ENCODE measurements at places on chromosomes 2 and 18.

DNA sequence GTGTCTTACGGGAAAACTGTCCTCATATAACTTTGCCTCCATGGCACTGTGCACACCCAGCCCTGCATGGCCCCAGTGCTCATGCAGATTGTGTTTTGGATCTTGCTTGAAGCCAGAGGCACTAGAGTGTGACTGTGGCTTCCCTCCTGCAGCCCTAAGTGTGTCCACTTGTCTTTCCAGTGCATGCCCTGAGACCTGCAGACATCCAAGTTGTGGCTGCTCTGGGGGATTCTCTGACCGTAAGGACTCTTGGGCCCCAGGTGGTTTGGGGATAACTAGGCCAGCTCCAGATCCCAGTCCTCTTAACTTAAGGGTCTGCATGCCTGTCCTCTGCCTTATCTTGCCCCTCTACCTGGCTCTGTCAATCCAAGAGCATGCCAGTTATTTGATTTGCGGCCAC, 96.6 kb downstream of the PLB1 start:
- no peak for DNase-seq

- DNase-seq: no peak
These were observed 20.2 kb downstream of the TNP1 start for GRCh38 chr2:216839688-216840087.

DNA sequence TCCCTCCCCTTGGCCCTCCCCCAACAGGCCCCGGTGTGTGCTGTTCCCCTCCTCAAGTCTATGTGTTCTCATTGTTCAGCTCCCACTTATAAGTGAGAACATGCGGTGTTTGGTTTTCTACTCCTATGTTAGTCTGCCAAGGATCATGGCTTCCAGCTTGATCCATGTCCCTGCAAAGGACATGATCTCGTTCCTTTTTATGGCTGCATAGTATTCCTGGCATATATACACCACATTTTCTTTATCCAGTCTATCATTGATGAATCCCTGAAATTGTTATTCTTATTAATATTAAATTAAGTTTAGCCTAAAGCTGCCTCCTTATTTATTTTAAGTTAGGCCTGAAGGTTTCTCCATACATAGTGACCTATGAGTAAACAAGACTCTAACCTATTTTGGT, 18.8 kb upstream of the RAB31 start:
- no peak for DNase-seq

DNA sequence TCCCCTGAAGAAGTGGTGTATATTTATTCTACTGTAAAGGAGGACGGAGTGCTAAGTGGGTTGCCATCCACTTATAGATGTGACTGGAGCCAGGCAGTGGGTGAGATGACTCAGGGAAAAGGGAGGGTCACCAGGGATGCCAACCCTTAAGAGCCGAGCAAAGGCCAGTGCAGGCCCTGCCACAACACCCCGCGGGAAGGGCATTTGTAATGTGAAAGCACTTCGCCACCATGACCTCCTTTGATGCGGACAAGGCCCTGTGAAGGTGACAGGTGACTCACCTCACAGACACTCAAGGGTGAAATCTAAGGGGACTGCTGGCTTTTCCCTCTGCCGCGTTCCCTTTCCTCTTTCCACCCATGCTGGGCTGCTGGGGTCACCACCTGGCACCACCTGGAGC, 50.2 kb upstream of the MRPL33 start:
- no peak for DNase-seq

DNA sequence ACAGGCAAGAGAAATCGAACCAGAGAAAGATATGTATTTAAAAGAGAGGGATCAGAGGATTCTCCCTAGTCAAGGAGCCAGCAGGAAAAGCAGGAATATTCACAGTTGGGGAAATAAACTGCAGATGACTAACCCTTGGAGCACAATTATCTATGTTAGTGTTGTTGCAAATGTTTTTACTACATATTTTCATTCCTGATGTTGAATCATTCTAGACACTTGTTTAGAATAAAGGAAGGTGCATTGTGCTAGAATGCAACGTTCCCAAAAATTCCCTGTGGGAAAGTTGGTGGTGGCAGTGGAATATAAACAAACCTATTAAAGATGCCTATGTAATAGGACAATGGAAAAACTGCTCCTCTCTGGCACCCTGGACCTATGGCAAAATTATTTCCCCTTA, 63.3 kb downstream of the DTNA start:
- DNase-seq: no peak

DNA sequence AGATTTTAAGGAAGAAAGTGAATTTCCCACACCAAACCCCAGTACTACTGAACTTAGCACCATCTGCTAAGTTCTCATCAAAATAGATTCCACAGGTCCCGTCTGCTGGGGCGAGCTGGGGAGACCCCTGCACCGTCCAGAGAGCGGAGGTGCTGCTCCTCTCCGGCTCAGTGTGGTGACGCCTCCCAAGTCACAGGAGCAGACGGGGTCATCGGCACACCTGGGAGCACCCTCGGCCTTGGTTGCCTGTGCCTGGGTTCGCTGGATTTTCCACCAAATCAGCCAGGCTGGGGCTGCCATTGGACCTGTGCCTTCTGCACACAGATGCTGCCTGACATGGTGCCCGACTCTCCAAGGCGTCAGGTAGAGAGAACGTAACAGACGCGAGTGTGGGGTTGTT, 141.3 kb downstream of the PXDN start:
- DNase-seq: no peak

DNA sequence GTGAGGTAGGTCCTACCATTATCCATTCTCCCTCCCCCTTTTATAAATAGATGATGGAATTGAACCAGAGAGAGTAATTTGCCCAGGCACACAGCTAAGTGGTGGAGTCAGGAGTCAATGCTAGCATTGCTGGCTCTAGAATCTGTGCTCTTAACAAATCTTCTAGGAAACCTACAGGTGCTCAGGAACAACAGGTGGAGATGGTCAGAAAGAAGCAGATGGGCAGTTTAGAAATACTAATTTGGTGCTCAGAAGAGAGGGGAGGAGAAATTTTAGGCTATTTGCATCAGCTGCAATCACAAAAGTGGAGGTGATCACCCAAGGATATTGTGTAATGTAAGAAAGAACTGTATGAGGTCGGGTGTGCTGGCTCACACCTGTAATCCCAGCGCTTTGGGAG, 219.4 kb upstream of the SMAD7 start:
- no peak for DNase-seq

GRCh38 chr2:48738806-48739205, 16.7 kb downstream of the LHCGR start:
- no peak for DNase-seq

- DNase-seq: no peak
These were observed at the start of gene PROM2 for GRCh38 chr2:95274291-95275150. Gene PROM2 (plus strand): TSS chr2:95274449. CDS start chr2:95274586, 137 bp downstream.

GRCh38 chr2:134555411-134555810, 163.4 kb downstream of the TMEM163 start:
- no peak for DNase-seq

- no peak for DNase-seq
These were observed 788.4 kb upstream of the SOX11 start for GRCh38 chr2:4903656-4904348.

DNA sequence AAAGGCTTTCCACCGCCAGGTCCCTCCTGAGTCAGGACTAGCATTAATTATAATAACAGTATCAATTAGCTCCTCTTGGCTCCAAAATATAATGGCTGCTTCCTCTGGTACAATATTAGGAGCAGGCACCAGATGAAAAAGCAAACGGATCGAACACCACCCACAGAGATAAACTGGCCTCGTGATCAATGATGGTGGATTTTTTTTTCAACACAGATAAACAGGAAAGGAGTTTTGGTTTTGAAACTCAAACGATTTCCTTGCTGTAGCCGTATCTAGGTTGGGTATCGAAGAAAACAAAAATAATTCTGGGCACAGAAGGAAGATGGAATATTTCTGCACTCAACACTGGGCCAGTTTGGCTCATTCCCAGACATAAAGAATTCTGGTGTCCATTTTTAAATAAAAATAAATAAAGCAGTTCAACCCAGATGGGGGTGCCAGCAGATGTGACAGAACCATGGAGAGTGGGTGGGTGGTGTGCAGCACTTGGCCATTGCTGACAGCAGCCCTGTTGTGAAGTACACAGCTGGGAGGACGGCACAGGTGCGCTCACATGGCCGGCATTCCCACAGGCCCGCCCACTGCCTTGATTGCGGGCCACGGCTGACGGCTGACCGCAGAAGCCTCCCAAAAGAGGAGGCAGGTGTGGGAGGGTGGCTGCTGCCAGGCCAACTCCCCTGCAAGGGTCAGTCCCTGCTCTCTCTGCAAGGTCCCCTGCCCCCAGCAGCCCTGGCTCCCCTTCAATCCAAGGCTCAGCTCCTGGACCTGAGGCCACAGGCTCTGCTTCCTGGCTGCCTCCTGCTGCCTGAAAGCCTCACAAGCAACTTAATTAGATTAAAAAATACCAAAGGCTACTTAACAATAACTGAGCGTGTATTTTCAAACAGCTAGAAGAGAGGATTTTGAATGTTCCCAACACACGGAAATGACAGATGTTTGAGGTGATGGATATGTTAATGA, 351.9 kb upstream of the ID2 start:
- DNase-seq: no peak

- peak; percentile 54 for DNase-seq
These were observed 88.4 kb upstream of the STK17B start for GRCh38 chr2:196259507-196260481.

- DNase-seq: no peak
These were observed 21.1 kb downstream of the PROC start for GRCh38 chr2:127439343-127439742.

DNA sequence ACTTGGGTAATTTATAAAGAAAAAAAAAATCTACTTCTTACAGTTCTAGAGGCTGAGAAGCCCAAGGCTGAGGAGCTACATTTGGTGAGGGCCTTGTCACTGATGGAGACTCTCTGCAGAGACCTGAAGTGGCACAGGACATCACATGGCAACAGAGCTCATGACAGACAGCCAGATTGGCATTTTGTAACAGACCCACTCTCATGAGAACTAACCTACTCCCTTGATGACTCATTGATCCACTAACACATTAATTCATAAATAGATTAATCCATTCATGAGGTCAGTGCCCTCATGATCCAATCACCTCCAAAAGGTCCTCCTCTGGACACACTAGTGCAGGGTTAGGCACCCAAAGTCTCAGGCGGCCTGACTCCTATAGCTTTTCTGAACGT, 318.4 kb downstream of the GULP1 start:
- no peak for DNase-seq

DNA sequence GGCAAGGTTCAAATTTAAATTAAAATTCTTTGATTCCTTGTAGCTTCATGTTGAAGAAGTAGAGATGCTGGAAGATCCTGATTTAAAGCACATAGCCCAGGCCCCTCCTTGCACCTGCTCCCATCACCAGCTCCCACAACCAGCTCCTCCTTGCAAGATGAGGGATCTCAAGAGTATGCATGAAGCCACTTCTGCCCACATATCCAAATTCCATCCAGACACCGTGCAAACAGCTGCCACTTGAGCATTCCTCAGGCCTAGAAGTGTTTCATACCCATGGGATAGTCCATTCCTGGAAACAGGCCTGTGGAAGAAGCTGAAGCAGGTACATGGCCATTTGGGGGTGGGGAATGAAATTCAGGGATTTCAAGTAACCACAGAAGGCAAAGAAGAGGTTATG, 32.4 kb upstream of the ITPRID2 start:
- no peak for DNase-seq

DNA sequence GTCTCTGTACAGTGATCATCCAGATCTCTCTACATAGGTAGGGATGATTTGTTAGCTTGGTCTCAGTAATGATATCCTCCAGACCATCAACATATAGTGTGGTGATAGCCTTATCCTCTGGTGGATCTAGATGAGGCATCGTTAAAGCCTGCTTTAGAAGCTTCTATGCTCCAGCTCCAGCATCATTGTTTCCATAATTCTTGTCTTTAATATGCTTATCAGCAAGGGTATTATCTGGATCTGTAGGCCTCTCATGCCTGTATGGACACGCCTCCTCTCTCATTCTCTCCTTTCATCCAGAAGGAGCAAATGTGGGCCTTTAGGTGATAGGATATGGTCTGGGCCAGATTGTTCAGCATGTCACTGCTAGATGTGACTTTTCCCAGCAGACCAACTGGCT, 234.5 kb upstream of the CHST9 start:
- DNase-seq: no peak

DNA sequence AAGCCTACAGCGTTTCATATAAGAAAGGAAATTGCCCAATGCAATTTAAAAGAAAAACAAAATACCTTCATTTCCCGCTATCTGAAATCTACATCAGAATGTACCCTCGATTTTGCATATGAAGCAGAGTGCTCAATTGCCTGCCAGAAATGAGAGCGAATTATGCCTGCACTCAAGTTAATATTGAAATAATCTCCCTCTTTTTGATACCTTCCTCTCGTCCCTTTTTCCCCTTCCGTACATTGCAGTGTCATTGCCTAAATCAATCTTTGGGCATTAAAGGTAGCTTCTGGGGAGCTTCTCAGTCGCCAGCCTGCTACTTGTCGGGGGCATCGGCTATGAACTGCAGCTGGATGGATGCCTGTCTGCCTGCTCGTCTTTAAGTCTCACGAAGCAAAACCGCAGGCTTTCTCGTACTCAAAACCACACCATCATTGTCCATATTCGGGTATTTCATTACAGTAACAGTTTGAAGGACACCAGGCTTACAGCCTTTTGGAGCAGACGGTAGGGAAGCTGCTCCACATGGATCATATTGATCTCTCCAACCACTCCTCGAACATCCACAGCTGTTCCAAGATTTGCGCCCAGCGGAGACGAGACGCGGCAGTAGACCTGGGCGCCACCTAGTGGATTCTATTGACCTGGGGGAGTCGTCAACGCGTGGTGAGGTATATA, 64.0 kb upstream of the HNRNPA3 start:
- peak; percentile 70 for DNase-seq

GRCh38 chr2:239470151-239470900, 69.5 kb upstream of the HDAC4 start:
- no peak for DNase-seq

DNA sequence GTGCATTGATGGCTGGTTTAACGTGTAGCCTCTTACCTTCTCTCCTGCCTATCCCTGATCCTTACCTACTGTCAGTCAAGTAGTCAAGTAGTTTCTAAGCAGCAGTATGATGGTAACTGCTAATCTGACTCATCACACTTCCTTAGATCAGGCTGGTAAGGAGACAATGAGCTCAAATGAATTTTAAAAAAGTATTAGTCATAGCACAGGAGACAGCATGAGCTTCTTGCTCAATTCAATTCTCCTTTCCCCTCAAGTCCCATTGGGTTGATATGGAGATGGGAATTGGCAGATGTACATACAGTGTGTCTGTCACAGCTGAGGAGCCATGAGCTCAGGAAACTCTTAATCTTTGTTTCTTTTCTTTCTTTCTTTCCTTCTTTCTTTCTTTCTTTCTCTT, 799.7 kb downstream of the LRP1B start:
- no peak for DNase-seq

DNA sequence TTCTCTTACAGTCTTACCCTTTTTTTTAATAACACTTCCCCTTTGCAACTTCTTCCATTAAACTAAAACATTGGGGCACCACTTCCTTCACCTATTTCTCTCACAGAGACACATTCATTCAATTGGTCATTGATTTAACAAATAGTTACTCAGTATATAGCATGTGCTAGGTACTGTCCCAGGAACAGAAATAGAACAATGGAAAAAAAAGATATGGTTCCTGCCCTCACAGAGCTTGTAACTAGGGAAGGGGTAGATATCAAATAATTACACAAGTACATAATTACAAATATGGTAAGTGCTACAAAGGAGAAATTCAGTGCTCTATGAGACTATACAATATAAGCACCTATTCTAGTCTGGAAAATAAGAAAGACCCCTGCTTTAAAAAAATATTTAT, 165.5 kb upstream of the RBBP8 start:
- DNase-seq: no peak

GRCh38 chr2:81136296-81136695, 831.7 kb upstream of the LRRTM1 start:
- no peak for DNase-seq

- DNase-seq: no peak
These were observed 24.3 kb downstream of the SMYD1 start for GRCh38 chr2:88091943-88092342.

- DNase-seq: no peak
These were observed 73.2 kb upstream of the RAB6C start for GRCh38 chr2:129906139-129906860.

Data from CD4-positive, alpha-beta T cell treated with Interleukin-10 for 1 hour (primary cell).